Sigmoid colon (tissue), 7 donors: ENCODE measurements at places on chromosomes 12 and 14. TPM values are rescaled to one million over a fixed set of nuclear protein-coding genes. Genes with fewer than 3 reads are reported as not detected.

Gene TC2N
- total RNA-seq = 48.2 TPM

Gene ANO2
- 4.3 TPM for total RNA-seq

Gene ITPR2
- total RNA-seq = 66.2 TPM

Gene TBX5
- not detected for total RNA-seq

Gene MGP
- total RNA-seq = 1,489 TPM

Gene NKX2-8
- total RNA-seq = not detected

Gene STXBP6
- total RNA-seq = 16.1 TPM

Gene TSHR
- total RNA-seq = not detected

DNA sequence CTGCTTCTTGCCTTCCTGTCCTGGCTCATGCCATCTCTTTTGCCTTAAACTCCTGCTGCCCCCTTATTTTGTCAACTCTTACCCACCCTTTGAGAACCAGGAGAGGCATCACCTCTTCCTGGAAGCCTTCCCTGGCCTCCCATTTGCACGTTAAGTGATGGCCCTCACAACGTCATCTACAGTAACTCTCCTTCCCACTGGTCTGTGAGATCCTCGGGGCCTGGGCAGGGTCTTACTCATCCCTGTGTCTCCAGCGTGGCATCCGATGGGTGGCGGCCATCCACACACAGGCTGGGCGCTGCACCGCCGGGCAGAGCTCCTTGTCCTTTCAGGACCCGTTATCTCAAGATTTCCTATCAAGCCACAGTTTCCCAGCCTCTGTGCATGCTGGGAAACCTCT lies 16.8 kb upstream of the CACNA2D4 start:
- no peaks in the 10 kb centered on the region for H3K4me1 ChIP-seq
- DNase-seq = peak; percentile 57
- H3K27me3 ChIP-seq = no peaks in the 10 kb centered on the region
- no peak overlapping the region for H3K4me3 ChIP-seq
- H3K36me3 ChIP-seq = peaks cover 5% of the 10 kb centered on the region

- H3K27ac ChIP-seq = no peak overlapping the region
- H3K36me3 ChIP-seq = no peaks in the 10 kb centered on the region
- no peak overlapping the region for H3K4me3 ChIP-seq
- H3K27me3 ChIP-seq = no peaks in the 10 kb centered on the region
- H3K4me1 ChIP-seq = peaks cover 18% of the 10 kb centered on the region
Observed at GRCh38 chr12:124704619-124705018, 137.2 kb upstream of the NCOR2 start.

DNA sequence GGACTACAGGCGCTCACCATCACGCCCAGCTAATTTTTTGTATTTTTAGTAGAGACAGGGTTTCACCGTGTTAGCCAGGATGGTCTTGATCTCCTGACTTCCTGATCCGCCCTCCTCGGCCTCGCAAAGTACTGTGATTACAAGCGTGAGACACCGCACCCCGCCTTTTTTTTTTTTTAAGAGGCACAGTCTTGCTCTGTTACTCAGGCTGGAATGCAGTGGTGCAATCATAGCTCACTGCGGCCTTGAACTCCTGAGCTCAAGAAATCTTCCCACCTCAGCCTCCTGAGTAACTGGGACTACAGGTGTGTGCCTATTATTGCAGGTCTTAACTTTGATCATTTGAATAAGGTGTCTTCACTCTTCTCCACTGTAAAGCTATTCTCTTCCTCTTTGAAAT lies 5.3 kb upstream of the GLTP start:
- no peak for DNase-seq
- H3K27ac ChIP-seq = no peak overlapping the region
- no peaks in the 10 kb centered on the region for H3K27me3 ChIP-seq
- no peak overlapping the region for H3K4me3 ChIP-seq
- H3K36me3 ChIP-seq = no peaks in the 10 kb centered on the region

DNA sequence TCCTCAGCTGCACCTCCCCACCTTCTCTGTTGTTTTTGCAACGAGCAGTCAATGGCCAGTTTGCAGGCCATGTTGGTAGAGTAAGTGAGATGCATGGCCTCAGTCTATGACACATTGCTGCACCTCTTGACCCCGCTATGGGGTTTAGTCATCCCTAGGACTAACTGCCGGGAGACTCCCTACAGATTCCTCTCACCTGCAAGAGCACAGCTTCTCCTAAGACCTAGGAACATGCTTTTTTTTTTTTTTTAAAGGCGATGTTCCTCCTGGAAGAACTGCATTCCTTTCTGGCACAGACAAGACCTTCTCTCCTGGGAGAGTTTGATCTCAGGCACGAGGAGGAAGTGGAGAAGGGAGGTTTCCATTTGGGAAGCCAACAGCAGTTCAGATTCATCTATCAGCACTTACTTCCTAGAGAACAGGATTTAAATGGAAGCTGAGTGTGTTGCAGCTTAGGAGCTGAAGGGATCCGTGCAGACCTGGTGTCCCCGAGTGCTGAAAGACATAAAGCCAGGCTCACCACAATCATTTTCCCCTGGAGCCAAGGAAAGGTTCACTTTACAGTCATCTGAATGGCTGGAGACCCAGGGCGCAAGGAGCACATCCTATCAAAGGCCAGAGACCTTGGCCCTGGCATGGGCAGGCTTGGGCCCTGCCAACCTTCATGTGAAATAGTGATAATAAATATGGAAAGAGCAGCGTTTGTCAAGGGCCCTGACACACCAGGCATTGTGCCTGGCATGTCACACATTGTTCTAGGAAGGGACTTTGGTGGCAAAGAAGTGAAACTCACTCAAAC lies 104.1 kb downstream of the LGMN start:
- H3K27me3 ChIP-seq = no peaks in the 10 kb centered on the region
- DNase-seq = no peak
- H3K4me3 ChIP-seq = no peak overlapping the region
- no peaks in the 10 kb centered on the region for H3K4me1 ChIP-seq

GRCh38 chr14:57493467-57494181 lies at the start of gene CCDC198:
Gene CCDC198, minus strand, starts transcription at chr14:57493857. Its CDS starts 142 bp downstream, at chr14:57493715.
- no peaks in the 10 kb centered on the region for H3K27me3 ChIP-seq
- no peak within 1 kb of the TSS for H3K27ac ChIP-seq
- H3K4me3 ChIP-seq = no peak within 1 kb of the TSS
- no peak for DNase-seq
- H3K4me1 ChIP-seq = peaks cover 4% of the 10 kb centered on the region

DNA sequence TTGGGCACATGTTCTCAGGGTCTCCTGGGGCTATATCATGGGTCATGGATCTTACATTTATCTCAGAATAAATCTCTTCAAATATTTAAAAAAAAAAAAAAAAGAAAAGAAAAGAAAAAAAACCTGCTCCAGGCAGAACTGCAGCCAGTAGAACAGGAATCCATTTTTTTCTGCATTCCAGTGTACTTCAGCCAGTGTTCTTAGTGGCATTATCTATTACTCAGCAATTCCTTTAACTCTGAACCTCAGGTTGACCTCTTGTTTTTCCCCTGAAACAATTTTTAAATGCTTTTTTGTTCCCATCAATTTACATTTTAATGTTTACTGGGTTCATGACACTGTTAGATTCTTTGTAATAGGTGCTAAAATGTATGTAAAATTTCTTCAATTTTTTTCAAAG lies 66.7 kb upstream of the STXBP6 start:
- H3K4me1 ChIP-seq = peaks cover 3% of the 10 kb centered on the region
- no peak overlapping the region for H3K27ac ChIP-seq
- DNase-seq = no peak
- H3K36me3 ChIP-seq = no peaks in the 10 kb centered on the region
- H3K4me3 ChIP-seq = no peak overlapping the region

DNA sequence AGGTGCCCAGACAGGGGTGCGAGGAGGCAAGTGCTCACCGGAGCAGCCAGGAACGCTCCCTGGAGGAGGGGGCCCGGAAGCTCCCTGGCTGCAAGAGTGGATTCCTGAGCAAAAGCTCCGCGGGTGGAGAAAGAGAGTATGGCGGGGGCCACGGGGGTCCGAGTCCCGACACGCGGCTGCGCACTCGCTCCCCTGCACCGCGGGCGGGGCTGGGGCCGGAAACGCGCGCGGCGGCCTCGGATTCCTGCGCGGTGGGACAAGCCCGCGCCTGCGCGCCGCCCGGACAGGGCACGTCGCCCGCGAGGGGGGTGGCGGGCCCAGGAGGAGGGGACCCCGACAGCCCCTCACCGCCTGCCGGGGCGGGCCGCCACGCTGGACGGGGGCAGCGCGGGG lies 27.8 kb upstream of the GPR132 start:
- H3K36me3 ChIP-seq = no peaks in the 10 kb centered on the region
- H3K4me1 ChIP-seq = peaks cover 56% of the 10 kb centered on the region
- peak overlapping the region; percentile 87 for H3K27ac ChIP-seq
- peak overlapping the region; percentile 60 for H3K4me3 ChIP-seq
- DNase-seq = peak; percentile 82
- H3K27me3 ChIP-seq = no peaks in the 10 kb centered on the region

- no peak overlapping the region for H3K4me3 ChIP-seq
- no peak for DNase-seq
- no peak overlapping the region for H3K27ac ChIP-seq
- H3K4me1 ChIP-seq = no peaks in the 10 kb centered on the region
Observed at GRCh38 chr14:76050797-76051392, 65.3 kb downstream of the IFT43 start.

DNA sequence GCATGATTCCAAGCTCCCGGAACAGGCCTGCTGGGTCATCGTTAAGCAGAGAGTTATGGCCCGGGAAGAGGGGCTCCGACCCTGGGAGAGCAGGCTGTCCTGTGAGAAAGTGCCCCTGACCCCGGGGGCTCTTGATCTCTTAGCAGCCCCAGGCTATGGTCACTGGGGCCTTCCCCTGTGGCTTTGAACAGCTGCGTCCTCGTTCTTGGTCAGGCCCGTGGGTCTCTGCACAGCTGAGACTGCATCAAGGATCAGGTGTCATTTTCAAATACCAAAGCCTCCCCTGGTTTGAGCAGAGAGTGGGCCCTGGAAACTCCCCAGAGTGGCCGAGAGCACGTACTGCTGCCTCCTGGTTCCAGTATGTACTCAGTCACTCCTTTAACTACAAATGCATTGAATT lies 114.8 kb downstream of the ESRRB start:
- no peaks in the 10 kb centered on the region for H3K36me3 ChIP-seq
- no peak for DNase-seq
- H3K4me3 ChIP-seq = no peak overlapping the region
- no peak overlapping the region for H3K27ac ChIP-seq
- no peaks in the 10 kb centered on the region for H3K27me3 ChIP-seq

- H3K27me3 ChIP-seq = no peaks in the 10 kb centered on the region
- H3K36me3 ChIP-seq = no peaks in the 10 kb centered on the region
- no peaks in the 10 kb centered on the region for H3K4me1 ChIP-seq
- no peak for DNase-seq
Observed at GRCh38 chr14:81281332-81281731, 60.6 kb upstream of the GTF2A1 start.

GRCh38 chr14:98952593-98953350 lies 319.2 kb downstream of the BCL11B start:
- H3K36me3 ChIP-seq = no peaks in the 10 kb centered on the region
- peaks cover 4% of the 10 kb centered on the region for H3K4me1 ChIP-seq
- no peaks in the 10 kb centered on the region for H3K27me3 ChIP-seq
- H3K4me3 ChIP-seq = no peak overlapping the region

DNA sequence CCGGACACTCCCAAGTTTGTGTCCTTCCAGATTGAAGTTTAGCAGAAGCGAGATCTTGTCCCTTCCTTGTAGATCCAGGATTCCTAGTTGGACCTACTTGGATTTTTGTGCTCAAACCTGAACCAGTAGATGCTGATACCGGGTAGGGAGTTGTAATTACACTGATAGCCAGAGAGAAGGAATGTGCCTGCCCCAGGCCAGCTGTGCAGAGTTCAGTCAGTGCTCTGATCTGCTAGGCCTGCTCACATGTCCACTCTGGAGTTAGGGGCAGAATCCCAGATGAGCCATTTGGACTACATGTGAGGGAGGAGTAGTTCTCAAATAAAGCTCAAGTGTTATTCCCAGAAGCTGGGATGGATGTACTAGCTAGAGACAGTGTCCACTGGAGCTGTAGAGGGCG lies 65.7 kb downstream of the PRKCH start:
- H3K36me3 ChIP-seq = no peaks in the 10 kb centered on the region
- no peak for DNase-seq
- H3K4me3 ChIP-seq = no peak overlapping the region
- no peaks in the 10 kb centered on the region for H3K4me1 ChIP-seq
- no peaks in the 10 kb centered on the region for H3K27me3 ChIP-seq

GRCh38 chr12:54053003-54053750 lies 458 bp upstream of the HOXC4 start:
- no peak for DNase-seq
- H3K4me3 ChIP-seq = peak overlapping the region; percentile 61
- H3K36me3 ChIP-seq = no peaks in the 10 kb centered on the region
- H3K27ac ChIP-seq = peak overlapping the region; percentile 69
- H3K4me1 ChIP-seq = peaks cover 41% of the 10 kb centered on the region

GRCh38 chr12:121053706-121054105 lies 14.7 kb upstream of the OASL start:
- H3K4me3 ChIP-seq = no peak overlapping the region
- H3K4me1 ChIP-seq = no peaks in the 10 kb centered on the region
- no peak overlapping the region for H3K27ac ChIP-seq
- H3K36me3 ChIP-seq = no peaks in the 10 kb centered on the region
- no peaks in the 10 kb centered on the region for H3K27me3 ChIP-seq
- DNase-seq = no peak

GRCh38 chr12:2429032-2429431 lies 365.7 kb upstream of the FKBP4 start:
- H3K27me3 ChIP-seq = no peaks in the 10 kb centered on the region
- peak overlapping the region; percentile 94 for H3K27ac ChIP-seq
- no peaks in the 10 kb centered on the region for H3K4me1 ChIP-seq

DNA sequence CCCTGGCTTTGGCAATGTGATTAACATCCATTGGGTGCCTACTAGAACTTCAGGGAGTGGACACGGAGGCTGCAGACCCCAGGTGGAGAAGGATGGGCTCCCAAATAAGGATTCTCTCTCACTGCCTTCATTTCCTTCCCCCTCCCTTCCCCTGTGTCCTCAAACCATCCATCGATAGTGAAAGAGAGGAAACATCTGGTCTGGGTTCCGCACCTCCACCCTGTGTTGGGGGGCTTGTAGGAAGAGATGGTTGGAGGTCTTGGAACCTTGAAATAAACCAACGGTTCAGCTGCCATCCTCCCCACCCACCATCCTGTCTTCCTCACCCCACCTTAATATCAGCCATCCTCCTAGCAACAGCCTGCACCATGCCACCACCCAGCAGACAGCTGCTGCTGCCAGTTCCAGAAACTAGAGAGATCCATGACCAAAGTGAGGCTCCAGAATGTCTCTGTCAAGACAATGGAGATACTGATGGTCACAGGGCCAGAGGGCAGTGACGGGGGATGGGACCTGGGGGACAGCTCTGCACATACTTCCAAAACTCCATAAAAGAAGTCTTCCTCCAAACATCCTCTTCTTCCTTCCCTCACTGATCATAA lies 153.1 kb upstream of the CCND2 start:
- H3K4me1 ChIP-seq = no peaks in the 10 kb centered on the region
- no peak overlapping the region for H3K27ac ChIP-seq
- H3K27me3 ChIP-seq = no peaks in the 10 kb centered on the region
- peak; percentile 15 for DNase-seq
- H3K4me3 ChIP-seq = no peak overlapping the region
